ENCODE measurements at places on chromosomes 12 and 14. TPM values are rescaled to one million over a fixed set of nuclear protein-coding genes. Genes with fewer than 3 reads are reported as not detected.

DNA sequence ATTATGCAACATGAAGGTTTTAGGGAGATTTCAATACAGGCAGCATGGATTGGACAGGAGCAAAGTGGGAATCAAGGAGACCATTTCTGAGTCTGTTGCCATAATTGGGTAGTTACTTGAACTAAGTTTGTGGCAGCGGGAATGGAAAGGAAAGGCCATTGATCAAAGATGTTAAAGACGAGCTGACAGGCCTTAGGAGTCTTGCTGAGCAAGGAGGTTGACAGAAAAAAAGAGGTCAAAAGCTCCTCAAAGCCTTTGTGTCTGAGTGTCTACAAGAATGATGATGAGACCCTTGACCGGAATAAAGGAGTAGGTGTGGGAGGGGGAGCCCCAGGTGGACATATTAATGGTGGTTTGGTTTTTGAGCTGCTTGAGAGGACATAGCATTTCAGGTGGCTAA, 9.4 kb downstream of the PLEKHA5 start:
- DNase-seq, result no peak
- H3K36me3 ChIP-seq, result no peaks in the 10 kb centered on the region
- no peaks in the 10 kb centered on the region for H3K27me3 ChIP-seq
- no peak overlapping the region for H3K4me3 ChIP-seq

- H3K27ac ChIP-seq, result no peak overlapping the region
- no peaks in the 10 kb centered on the region for H3K27me3 ChIP-seq
- DNase-seq, result no peak
- peaks cover 5% of the 10 kb centered on the region for H3K4me1 ChIP-seq
Measured at GRCh38 chr12:121611306-121611705, 15.0 kb upstream of the ORAI1 start.

- peaks cover 39% of the 10 kb centered on the region for H3K4me1 ChIP-seq
- no peaks in the 10 kb centered on the region for H3K27me3 ChIP-seq
- H3K4me3 ChIP-seq, result no peak overlapping the region
- H3K27ac ChIP-seq, result no peak overlapping the region
Measured at GRCh38 chr14:69713993-69714679, 52.8 kb upstream of the SRSF5 start.

GRCh38 chr14:84181072-84181471, 1348.9 kb upstream of the FLRT2 start:
- no peaks in the 10 kb centered on the region for H3K4me1 ChIP-seq
- H3K36me3 ChIP-seq, result no peaks in the 10 kb centered on the region
- no peak for DNase-seq
- H3K27ac ChIP-seq, result no peak overlapping the region

DNA sequence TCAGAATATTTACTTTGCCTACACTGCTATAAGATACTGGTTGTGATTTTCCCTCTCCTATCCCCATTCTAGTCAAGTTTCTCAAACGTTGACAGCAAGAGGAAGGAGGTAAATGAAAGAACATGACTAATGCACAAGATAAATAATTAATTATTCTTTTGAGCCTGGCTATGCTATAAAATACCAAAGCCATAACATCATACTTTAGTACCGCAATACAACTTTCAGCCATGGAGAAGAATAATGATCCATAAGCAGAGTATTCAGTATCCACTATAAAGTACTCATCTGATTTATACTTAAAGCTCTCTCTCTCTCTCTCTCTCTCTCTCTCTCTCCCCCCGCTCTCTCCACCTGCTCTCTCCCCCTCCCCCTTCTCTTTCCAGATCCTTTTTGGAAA, 41.3 kb downstream of the TDG start:
- H3K27me3 ChIP-seq, result peaks cover 21% of the 10 kb centered on the region
- H3K27ac ChIP-seq, result no peak overlapping the region
- no peaks in the 10 kb centered on the region for H3K36me3 ChIP-seq
- peaks cover 2% of the 10 kb centered on the region for H3K4me1 ChIP-seq

GRCh38 chr14:31025367-31026076, at the start of gene AP4S1:
AP4S1 (plus strand) TSS chr14:31025649; CDS start chr14:31066197, 40,548 bp downstream.
- peak within 1 kb of the TSS; percentile 92 for H3K27ac ChIP-seq
- H3K36me3 ChIP-seq, result no peaks in the 10 kb centered on the region
- peak within 1 kb of the TSS; percentile 97 for H3K4me3 ChIP-seq
- peak; percentile 53 for DNase-seq
- H3K4me1 ChIP-seq, result peaks cover 51% of the 10 kb centered on the region

DNA sequence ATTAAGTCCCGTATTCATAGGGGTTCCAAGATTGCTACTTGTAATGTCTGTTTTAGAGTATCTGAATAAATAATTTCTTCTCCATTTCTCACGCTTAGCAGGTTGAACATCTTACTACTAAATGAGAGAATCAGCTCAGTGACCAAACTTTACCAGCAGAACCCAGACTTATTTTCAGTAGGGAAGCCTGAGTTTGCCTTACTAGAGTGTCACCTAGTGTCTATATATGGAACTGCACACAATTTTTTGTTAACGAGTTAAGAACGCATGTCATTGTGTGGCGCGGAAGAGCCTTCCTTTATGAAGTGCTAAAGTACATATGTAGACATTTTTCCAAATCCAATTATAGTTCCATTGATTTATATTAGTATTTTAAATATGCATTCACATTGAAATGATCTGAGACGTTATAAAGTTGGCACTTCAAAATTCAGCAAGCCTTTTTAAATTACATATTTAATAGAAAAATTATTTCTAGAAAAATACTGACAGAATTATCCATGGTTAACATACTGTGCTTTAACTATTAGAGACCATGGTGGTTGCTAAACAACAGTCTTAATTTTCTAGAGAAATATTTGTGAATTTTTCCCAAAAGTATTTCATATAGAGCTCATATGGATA, 88.3 kb downstream of the RPS29 start:
- H3K36me3 ChIP-seq, result no peaks in the 10 kb centered on the region
- peaks cover 27% of the 10 kb centered on the region for H3K27me3 ChIP-seq
- no peak overlapping the region for H3K4me3 ChIP-seq
- no peak overlapping the region for H3K27ac ChIP-seq
- no peaks in the 10 kb centered on the region for H3K4me1 ChIP-seq

DNA sequence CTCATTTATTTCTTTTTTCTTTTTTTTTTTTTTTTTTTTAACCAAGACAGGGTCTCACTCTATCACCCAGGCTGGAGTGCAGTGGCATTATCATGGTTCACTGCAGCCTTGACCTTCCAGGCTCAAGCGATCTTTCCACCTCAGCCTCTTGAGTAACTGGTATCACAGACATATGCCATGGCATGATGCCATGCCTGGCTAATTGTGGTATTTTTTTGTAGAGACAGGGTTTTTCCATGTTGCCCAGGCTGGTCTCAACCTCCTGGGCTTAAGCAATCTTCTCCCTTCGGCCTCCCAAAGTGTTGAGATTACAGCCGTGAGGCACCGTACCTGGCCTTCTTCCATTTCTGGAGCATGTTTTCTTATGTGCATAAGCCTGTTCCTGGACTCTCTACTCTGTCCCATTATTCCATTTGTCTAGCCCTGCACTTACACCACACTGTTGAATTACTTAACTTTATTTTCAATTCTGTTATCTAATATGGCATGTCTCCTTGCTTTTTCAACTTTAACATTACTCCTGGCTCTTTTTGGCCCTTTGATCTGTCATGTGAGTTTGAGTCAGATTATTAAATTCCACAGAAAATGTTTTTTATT, 47.9 kb upstream of the PTGDR start:
- DNase-seq, result no peak
- no peaks in the 10 kb centered on the region for H3K27me3 ChIP-seq
- H3K4me1 ChIP-seq, result peaks cover 23% of the 10 kb centered on the region
- no peaks in the 10 kb centered on the region for H3K36me3 ChIP-seq

GRCh38 chr12:49911213-49911605, 7.5 kb upstream of the FAIM2 start:
- no peak for DNase-seq
- H3K36me3 ChIP-seq, result no peaks in the 10 kb centered on the region
- H3K4me1 ChIP-seq, result no peaks in the 10 kb centered on the region
- peaks cover 36% of the 10 kb centered on the region for H3K27me3 ChIP-seq

Gene RD3L
- polyA plus RNA-seq, result not detected

Gene PTPRO
- 11.6 TPM for polyA plus RNA-seq

Gene SMCO2
- polyA plus RNA-seq, result not detected

Gene KRT80
- not detected for polyA plus RNA-seq

Gene PRH1
- 11.0 TPM for polyA plus RNA-seq

Data from naive B cell (primary cell).